ENCODE measurements at places on chromosomes 4 and X.

DNA sequence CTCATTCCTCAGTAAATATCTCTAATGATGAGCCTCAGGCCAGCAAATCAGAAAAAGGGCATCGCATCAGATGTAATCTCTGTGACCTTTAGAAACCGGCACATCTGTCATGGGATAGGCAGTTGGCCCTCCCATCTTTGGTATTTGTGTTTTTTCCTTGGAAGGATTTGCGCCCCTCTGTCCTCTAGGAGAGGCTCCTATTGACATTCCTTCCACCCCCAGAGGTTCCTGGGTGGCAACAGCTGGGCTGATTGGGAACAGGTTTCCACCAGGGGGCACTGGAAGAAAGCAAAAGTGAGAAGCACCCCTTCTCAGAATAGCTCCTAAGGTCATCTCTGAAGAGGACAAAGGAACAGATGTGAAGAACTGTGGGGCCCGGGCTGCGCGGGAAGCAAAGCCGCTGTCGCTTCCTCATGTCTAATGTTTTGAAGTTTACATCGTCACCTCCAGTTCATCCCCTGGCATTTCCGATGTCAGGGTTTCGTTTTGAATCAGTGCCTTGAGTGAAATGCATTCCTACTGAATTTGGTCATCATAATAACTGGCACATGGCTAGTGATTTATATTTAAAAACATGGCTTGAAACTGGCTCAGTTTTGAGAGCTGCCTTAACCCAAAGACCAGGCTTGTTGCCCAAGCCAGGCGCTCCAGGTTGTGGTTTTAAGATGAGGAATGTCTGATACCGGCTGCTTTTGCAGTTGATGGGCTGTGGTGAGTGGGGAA is 6.2 kb downstream of the TXK start:
- DNase-seq = peak; percentile 67

DNA sequence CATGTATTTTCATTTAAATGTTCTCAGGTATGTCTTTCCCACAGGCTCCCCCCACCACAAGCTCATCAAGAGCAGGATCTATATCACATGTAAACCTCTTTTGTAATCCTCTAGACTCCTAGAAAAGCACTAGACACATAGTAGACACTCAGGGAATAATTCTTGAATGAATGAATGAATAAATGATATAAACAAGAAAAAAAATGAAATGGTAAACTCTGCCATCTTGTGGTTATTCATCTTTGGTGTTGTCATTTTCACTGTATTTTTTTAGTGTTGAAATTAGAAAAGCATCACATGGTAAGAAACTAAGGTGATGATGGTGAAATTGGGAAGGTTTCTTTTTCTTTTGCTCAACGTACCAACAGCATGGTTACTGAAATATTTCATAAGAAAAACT is 34.2 kb upstream of the C1GALT1C1 start:
- no peak for DNase-seq

- no peak for DNase-seq
Observed at GRCh38 chrX:23269923-23270322, 64.7 kb upstream of the PTCHD1 start.

- no peak for DNase-seq
Observed at GRCh38 chrX:72269671-72270251, 7.3 kb downstream of the RPS4X start.

DNA sequence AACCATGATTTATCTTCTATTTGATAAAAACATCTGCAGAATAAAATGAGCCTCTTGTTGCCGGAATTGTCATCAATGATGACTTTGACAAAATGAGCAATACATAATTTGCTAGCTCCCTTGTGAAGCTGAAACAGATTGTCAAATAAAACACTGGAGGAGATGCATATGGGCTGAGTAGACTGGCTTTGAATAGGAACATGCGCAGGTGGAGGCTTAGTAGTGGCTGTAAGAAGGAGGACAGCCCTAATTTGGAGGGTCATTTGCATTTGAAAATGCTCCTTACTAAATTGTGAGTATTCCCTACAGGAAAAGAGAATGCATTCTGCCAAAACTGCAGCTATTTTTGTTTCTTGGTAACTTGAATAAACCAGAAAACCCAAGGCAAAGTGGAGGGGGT is 329.1 kb downstream of the PPARGC1A start:
- DNase-seq = no peak

DNA sequence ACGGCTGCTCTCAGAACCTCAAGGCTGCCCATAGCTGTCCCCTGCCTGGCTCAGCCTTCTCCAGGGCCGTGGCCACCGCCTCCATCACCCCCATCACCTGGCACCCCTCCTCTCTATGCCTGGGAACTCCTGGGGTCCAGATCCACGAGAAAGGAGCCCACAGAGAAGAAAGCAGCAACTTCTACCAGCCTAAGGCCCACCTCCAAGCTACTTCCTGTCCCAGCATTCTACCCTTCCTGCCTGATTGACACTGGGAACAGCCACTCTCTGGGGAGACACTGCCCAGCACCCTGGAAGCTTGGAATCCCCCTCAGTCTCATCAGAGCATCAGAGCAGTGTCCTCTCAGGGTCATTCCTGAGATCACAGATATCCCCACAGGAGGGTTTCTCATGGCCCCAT is 36.9 kb upstream of the PROM1 start:
- no peak for DNase-seq

DNA sequence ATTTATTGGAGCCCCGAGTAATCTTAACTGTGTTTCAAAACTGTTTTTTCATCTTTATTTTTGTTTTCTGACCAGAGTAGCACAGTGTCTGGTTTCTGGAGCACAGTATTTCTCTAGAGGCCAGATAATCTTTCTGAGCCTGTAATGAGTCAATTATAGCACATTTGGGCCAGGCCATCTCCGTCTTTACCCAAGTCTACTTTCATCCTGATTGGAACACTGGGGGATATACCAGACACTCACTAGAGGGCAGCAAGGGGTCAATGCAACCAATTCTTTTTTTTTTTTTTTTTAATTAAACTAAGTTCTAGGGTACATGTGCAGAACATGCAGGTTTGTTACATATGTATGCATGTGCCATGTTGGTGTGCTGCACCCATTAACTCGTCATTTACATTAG is 282.0 kb downstream of the ARHGAP24 start:
- DNase-seq = no peak

DNA sequence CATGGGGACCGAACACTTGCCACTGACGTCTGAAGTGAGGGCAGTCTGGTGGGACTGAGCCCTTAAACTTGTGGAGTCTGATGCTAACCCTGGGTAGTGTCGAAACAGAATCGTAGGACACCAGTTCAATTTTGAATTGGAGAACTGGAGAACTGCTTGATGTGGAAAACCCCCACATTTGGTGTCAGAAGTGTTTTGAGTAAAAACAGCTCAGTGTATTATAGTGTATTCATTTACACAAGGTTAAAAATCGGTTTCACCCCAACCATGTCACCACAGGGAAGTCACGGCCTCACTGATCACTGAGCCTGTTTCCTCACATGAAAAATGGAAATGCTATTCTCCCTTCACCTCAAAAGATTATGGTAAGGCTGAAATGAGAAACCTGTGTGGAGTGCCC is 21.9 kb downstream of the PIN4 start:
- DNase-seq = no peak

DNA sequence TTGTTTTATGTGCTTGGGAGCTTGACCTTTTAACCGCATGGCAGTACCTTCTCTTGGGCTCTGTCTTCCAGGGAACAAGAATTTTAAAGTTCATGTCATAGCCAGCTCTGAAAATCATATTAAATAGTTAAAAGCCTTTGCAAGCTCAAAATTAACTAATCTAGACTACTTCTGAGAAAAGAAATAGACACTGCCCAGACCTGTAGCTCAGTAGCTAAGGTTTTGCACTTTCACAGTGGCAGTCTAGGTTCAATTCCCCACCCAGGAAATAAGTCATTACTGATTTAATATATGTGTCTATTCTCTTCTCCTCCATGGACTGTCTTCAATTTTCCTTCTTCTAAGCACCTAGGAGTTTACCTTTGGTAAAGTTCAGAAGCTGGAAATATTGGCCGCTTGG is 27.4 kb downstream of the HSD17B11 start:
- DNase-seq = no peak

- DNase-seq = no peak
Observed at GRCh38 chrX:11296051-11296450, 2.8 kb downstream of the AMELX start.

GRCh38 chr4:7745301-7745885 is 194.3 kb downstream of the AFAP1 start:
- no peak for DNase-seq

DNA sequence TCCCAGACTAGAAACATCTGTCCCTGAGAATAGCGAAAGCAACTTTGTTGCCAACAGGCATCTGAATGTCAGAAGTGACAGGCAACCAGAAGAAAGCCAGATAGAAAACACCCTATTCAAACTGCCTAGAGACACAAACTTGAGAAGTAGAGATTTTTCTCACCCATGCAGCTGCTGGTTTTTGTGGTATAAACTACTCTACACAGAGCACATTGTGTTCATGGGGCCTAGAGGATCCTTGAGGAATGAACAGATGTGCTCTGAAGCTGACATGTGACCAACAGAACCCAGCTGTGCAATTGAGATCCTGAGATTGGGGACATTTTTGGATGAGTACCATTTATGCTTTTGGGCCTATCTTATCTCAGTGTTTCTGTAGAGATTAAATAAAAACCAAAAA is 63.6 kb upstream of the NRK start:
- no peak for DNase-seq

DNA sequence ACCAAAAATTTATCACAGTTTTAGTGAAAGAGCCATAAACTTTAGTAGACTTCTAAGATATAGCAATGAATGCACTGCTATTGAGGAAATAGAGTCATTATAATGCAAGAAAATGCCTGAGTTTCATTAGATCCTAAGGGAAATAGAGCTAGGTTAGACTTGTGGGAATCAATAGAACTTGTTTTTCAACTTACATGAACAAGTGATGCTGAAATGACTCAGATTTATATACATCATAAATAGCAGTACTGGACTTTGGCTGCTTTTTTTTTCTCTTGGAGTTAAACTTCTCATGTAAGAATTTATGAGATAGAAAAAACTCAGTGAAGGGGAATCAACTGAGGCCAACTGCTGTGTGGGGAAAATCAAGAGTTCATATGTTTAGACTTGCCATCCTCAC is 216.5 kb upstream of the AADAT start:
- DNase-seq = no peak

- DNase-seq = no peak
Observed at GRCh38 chr4:148126825-148127224, 315.4 kb downstream of the NR3C2 start.

DNA sequence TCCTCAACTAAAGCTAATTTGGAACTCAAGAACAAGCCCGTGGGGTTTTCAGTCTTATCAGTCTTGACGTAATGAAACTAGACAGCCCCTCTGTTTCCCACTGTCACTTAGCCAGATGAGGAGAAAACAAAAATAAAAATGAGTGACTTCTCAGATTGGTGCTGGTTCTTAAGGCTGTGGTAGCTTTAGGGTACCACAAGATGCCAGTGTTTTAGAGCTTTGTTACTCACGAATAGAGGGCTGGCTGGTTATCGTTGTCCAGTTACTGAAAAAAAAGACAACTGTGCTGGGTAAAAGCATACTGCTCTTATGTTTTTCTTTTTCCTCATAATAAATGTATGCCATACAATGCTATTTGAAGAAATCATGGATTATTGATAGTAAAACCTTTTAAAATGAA is 796.7 kb downstream of the RAPGEF2 start:
- DNase-seq = no peak

GRCh38 chr4:94500685-94501084 is 48.9 kb downstream of the PDLIM5 start:
- DNase-seq = no peak

- no peak for DNase-seq
Observed at GRCh38 chr4:10732914-10733415, 48.4 kb upstream of the CLNK start.

GRCh38 chrX:17758382-17758781 is 21.1 kb downstream of the SCML1 start:
- DNase-seq = no peak

- peak; percentile 64 for DNase-seq
Observed at GRCh38 chrX:56978172-56978571, 17.2 kb downstream of the SPIN3 start.

DNA sequence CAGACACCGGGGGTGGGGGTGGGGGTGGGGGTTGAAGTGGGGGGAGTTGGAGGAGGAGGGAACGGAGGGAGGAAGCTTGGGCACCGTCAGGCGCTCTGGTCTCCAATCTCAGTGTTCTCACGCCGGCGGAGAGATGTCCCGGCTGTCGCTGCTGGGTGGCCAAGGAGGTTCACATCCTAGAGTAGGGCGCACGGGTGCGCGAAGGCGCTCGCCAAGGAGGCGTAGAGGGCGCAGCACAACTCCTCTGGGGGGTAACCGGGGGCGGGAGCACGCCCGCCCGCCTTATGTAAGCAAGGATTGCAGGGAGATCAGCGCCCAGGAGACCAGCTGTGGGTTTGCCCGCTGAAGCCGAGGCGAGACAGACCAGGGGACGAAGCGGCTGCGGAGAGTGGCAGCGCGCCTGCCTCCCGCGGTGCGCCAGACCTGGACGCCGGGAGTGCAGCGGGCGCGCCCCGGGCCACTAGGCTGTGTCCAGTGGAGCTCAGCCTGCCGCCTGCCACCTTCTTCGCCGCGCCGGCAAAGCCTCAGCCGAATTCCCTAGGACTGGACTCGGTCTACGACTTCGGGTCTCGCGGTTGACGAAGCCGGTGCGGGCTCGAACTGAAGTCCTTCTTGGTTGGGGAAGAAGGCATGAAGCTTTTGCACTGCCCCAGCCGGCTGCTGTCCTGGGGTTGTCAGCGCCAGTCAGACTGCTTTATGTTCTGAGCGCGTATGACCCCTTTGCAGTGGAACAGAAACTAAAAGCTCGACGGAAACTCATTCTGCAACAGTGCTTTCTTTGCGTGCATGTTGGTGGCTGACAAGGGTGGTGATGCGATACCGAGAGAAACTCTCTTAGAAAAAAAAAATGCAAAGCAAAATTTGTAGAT is 707 bp upstream of the UNC5C start:
- DNase-seq = no peak

- DNase-seq = no peak
Observed at GRCh38 chr4:3250956-3251690, 2.2 kb downstream of the MSANTD1 start.

DNA sequence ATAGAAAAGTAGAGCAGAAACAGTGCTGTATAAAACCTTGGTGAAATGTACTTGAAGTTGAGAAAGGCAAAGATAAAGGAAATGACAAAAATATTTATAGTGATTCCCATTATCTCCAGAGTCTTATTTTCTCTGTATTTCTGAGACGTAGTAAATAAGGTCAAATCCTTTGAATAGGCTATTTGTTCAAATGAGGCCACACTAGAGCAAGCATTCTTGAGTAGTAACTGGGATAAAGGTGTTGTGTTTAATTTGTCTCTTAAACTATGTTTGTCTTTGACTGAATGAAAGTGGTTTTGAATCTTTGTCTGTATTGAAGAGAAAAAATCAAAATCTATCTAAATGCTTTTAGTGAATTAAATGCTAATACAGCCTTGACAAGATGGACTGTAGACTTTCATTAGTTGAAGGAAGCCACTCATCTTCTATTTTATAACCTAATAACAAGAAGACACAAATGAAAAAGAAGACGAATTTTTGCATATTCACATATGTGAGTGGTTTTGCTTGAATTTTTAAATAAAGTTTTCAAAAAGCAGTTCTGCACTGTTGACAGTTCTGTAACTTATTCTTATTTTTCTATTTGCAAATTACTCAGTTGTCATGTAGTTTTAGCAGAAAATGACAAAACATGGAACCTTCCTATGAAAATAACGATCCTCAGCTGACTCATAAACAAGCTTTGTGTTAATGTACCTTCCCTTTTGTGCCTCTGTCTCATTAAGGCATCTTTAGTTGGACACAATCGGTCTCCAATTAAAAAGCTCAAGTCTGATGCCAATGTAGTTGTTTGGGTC is 94.8 kb upstream of the PCDH18 start:
- no peak for DNase-seq
